ENCODE measurements at places on chromosomes 16 and 17.

- no peak for DNase-seq
Observed at GRCh38 chr16:73951481-73951880, 345.1 kb upstream of the PSMD7 start.

DNA sequence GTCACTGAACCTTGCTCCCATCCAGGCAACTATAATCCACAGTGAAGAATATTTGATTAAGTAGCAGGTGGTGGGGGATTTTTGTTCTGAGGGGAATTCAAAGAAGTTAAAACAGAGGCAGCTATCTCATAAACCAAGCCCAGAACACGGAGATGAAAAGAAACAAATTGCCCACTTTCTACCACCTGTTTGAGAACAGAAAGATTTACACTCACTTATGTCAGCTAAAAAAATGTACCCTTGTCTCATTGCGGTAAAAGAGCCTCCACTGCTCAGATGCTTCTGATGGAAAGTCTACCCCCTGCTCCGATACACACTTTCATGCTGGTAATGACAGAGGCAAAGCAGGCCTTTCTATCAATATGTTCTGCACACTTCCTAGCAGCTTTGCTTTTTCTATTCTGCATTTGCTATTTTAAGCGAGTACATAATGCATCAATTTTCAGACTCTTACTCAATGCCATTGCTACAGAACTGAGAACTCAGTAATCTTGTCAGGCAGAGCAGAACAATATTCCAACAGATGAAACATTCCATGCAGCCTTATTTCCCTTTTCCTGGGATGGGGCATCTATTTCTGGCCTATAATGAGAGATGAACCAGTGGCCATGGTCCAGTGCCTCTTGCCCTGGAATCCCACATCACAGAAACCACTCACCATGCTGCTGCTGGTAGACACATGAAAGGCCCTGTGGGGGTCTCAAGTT, 29.0 kb downstream of the CDK5R1 start:
- no peak for DNase-seq

DNA sequence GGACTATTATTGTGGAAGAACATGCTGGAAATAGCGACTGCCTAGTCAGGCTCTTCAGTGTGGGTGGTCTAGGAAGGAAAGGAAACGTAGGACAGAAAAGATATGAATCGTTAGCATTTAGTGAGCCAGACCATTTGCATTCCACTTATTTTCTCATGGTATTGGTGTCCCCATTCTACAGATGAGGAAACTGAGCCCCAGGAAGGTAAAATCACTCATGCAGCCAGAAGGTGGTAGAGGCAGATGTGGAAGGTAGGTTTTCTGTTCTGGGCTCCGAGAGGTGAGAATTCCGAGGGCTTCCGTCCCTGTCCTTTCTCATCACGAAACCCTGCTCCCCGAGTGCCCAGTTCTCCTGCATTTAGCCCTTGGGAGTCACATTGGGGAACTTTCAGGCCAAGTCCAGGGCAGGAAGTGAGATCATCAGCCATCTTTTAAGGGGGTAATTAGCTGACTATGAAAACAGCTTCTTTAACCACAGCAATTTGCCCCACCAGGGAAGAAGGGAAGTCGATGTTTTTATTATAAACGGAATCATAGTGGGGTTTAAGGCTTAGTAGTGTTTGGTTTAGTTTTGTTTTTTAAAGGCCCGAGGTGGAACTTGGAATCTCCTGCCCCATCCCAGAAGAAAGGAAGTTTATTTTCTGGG, 110.7 kb upstream of the IRX3 start:
- no peak for DNase-seq

DNA sequence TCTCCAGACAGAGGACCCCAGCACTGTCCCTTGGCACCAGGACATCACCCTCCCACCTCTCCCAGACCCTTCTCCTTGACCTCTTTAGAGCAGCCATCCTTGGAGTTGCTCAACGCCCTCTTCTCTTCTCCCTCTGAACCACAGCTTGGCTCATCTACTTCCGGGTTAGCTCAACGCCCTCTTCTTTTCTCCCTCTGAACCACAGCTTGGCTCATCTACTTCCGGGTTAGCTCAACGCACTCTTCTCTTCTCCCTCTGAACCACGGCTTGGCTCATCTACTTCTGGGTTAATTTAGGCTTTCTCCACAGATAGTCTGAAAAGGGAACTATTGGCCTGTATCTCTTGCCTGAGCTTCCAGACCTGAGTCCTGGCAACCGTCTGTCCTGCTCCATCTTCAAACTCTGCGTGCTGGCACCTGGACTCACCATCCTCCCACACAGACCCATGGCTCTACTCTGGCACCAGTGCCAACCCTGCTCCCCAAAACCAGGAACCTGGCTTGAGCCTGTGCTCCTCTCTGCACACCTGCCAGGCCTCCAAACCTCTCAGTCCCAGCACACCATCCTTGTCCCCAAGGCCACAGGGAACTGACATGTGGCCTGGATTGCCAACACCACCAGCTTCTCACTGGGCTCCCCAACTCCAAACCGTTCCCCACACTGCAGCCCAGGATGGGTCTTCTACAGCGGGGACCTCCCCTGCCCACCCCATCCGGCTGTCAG, 25.3 kb upstream of the FAAP100 start:
- DNase-seq: no peak

- peak; percentile 58 for DNase-seq
Observed at GRCh38 chr17:76501018-76501826, at the start of gene RHBDF2. RHBDF2 (minus strand) TSS chr17:76501423; CDS start chr17:76481524, 19,899 bp downstream.

DNA sequence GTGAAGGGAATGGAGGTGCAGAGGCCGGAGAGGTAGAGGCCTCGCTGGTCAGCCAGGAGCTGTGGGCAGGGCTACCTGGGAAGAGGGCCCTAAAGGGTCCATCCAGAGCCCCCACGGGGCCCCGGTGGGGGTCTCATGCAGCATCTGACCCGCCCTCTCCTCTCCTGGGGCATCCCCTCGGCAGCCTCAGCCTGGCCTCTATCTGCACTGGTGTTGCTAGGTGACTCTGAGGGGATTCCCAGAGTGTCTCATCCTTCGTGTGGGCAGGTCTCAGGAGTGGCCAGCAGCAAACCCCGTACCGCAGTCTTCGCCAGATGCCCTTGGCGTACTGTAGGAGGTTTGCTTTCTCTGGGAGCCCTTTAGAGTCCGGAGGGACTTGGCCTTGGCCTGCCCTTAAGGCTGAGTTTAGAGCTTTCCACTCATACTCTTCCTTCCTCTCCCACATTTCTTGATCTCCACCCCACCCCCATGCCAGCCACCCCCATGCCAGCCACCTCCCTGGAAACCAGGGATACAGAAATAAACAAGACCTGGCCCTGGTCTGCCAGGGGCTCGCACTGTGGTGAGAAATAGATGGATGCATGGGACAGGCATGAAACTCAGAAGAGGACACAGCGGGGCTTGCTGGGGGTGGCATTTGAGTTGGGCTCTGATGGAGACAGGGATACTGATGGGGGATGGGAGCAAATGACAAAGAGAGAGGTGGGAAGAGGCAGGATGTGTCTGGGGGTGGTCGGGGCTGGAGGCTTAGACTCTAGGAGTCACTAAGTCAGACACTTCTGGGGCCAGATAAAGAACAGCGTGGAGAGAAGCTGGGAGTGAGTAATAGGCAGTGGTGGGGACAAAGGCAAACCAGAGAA, 9.9 kb downstream of the SLC5A10 start:
- DNase-seq: no peak

GRCh38 chr16:9465161-9465560, 373.7 kb downstream of the HAPSTR1 start:
- no peak for DNase-seq

DNA sequence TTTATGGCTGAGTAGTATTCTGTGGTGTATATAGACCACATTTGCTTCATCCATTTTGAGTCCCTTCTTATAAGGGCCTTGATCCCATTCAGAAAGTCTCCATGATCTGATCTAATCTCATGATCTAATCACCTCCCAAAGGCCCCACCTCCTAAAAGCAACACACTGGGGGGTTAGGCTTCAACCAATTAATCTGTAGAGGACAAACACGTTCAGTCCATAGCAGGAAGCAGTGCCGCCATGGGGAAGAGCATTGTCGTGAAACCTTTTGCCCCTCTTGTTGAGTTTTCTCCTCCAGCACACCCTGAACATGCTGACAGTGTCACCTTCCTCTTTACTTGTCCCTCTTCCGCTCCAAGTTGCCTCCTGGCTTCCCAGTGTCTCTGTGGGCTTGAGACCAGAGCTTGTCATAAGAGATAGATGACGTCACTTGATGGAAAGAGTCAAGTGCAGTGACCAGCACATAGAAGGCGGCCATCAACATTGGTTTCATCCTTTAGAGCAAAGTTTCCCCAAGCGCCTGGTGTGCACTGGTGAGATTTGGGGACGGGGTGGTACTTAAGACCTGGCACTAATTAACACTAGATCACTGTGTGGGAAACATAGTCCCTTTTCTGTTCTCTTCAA, 74.1 kb downstream of the PRKCB start:
- DNase-seq: no peak

- no peak for DNase-seq
Observed at GRCh38 chr16:82488460-82488859, 138.3 kb upstream of the CDH13 start.

DNA sequence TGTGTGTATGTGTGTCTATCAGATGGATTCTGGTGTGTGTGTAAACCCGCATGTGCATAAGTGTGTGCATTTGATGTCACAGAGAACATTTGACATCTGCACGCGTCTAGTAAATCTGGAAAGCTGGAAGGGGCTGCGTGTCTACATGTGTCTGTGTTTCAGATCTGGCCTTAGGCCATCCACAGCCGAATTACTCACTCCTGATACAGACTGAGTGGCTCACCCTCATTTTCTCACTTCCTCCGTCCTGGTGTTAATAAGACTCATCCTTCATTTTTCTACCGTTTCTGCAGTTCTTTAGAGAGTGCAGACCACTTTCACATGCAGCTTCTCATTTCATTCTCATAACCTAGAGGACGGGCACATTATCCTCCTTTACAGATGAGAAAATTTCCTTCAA, 491.6 kb downstream of the CDH13 start:
- DNase-seq: no peak

DNA sequence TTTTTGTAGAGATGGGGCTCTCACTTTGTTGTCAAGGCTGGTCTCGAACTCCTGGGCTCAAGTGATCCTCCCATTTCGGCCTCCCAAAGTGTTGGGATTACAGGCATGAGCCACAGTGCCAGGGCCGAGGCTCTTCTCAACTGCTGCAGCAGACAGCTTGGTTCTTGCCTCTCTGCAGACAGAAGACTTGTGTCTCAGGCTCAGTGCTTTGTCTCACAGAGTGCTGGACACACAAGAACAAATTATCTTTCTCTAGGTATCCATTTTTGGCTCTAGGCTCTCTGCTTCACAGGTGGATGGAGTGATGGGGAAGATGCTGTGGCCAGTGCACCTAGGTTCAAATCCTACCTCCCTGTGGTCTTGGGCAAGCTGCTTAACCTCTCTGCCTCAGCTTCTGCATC, 80.8 kb upstream of the RNU2-1 start:
- DNase-seq: no peak

DNA sequence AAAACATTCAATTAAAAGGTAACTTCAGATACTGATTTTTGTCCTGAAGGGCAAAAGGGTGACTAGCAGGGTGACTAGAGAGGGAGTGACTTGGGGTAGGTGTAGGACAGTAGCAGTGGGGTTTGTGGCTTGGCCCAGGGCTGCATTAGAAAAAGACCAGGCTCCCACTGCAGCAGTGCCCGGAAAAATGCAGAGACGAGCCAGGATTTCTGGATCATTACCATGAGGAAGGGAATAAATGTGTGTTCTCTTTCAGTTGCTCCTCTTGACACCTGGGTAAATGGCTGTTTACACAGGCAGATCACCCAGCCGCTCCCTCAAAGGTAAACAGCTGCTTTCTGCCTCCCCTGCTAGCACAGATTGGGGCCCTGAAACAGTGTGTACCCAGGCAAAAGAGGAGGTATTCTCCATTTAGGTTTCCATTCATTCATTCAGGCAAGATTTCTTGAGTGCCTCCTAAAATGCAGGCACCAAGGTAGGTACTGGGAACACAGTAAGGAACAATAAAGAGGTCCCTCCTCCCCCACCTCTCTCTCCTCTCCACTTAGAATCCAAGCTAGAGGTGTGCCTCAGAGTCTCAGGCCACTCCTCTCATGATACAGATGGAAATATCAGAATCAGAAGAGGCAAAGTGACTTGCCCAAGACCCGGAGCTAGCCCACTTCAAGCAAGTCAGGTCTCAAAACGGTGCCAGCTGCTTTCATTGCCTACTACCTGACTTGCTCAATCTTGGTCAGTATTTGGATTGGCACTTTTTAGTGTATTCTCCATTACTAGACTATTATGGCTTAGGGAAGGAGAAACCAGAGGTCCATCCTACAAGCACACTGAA, 15.2 kb upstream of the TOX3 start:
- peak; percentile 37 for DNase-seq

DNA sequence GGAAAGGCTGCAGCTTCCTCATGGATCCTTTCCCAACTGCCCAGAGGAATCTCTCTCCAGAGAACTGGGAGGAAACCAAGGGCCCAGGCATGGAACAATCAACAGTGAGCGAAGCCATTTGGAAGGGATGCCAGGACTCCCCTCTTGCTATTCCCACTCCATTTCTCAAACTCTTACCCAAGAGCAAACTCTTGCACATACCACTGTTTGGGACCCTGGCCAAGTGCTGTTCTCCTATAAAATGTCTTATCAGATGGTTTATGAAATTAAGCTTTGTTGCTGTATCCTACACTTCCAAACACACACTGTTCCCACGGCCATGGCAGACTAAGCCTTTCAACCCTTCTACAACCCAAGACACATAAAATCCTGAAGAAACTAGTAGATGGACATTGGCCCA, 48.3 kb upstream of the AXIN2 start:
- no peak for DNase-seq

All from NCI-H2107 (cell line).